ENCODE measurements at places on chromosomes 5 and 9. TPM values are rescaled to one million over a fixed set of nuclear protein-coding genes. Genes with fewer than 3 reads are reported as not detected.

Gene FAM81B
- 26.9 TPM for total RNA-seq

Gene QRFP
- not detected for total RNA-seq

Gene MYMK
- total RNA-seq = not detected

Gene UGT3A1
- under 0.01 TPM for total RNA-seq

Gene PCDHGA9
- total RNA-seq = 10.9 TPM

Gene KCNN2
- total RNA-seq = 27.2 TPM

All from spinal cord (tissue), 10 donors.